ENCODE measurements at places on chromosomes 1 and 21. TPM values are rescaled to one million over a fixed set of nuclear protein-coding genes. Genes with fewer than 3 reads are reported as not detected.

DNA sequence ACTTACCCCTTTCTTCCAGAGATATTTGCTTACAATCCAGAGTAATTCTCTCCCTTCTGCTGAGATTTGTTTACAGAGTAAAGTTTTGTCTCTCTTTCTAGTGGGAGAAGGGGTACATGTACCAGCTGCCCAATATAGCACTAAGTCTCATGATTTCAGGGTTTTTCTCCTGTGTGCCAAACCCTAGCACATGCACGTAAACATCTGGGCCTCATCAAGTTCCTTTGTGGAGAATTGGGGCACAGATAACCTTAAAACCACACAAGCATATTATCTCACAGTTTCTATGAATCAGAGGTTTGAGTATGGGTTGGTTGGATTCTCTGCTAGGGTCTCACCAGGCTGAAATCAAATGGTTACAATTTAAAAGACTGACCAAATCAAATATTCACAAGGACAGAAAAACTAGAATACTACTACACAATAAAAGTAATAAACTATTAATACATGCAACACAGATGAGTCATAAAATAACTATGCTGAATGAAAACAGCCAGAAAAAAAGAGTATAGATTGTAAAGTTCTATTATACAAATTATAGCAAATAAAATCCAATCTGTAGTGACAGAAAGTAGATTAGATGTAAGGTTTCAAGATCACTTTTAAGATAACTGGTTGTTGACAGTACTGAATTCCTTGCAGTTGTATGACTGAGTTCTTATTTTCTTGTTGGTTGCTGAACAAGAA lies 347.4 kb upstream of the PTBP2 start:
- DNase-seq, result no peak

DNA sequence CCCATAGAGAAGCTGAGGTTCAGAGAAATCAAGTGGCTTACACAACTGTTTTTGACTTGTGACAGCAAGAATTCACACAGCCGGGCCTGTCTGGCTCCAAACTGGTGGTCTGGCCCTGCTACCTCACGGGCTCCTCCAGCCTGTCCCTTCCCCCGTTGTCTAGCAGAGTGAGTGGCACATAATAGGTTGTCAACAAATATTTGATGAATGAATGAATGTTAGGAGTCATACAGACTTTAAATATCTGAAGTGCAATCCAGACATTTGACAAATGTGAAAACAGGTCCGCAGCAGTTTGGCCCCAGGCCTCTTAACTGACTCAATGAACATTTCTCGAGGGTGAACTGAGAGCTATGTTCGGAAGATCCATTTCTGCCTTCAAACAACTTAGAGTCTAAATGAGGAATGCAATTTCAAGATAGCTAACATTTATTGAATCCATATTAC lies 1.1 kb upstream of the RHOC start:
- no peak for DNase-seq

GRCh38 chr1:119291611-119292206 lies 76.9 kb upstream of the HAO2 start:
- no peak for DNase-seq

DNA sequence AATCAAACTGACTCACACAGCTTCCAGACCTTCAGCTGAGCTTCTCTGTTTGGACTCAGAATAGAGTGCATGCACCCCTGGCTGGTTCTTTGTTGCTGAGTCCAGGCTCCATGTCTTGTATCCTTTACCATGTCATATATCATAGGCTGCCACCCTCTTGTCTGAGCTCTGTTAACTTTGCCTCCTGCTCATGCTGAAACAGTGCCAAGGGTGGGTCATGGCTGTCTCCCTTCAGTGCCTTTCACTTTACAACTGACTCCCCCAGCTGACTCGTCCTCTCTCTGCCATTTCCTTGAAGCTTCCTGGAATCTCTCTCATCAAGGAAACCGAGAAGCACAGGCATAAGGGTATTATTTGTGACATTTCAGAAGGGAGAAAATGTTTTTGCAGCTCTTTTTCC lies 885.3 kb downstream of the TTLL7 start:
- peak; percentile 9 for DNase-seq

- DNase-seq, result no peak
These were observed 1.8 kb upstream of the FABP3 start for GRCh38 chr1:31374511-31375196.

- no peak for DNase-seq
These were observed 1.3 kb downstream of the CATSPER4 start for GRCh38 chr1:26191739-26192138.

DNA sequence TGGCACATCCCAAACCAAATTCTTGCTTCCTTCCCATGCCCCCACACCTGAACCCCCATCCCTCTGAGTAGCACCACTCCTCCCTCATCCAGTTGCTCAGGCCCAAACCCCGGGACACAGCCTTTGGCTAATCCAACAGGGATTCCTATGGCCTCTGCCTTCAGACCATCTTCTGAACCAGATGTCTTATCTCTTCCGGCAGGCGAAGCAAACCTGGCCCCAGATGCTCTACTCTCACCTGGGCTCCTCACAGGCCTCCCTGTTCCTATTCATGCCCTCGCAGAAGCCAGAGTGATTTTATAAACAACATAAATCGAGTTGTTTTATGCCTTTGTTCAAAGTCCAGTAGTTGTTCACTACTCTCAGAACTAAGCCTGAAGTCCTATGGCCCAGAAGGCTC lies 12.5 kb upstream of the KCNA2 start:
- DNase-seq, result no peak

GRCh38 chr1:173195596-173196088 lies 11.5 kb downstream of the TNFSF4 start:
- no peak for DNase-seq

DRAXIN gene
- total RNA-seq, result 4.5 TPM

RAD54L gene
- 2.9 TPM for total RNA-seq

ST6GALNAC3 gene
- total RNA-seq, result 4.1 TPM

FAM151A gene
- total RNA-seq, result not detected

FCAMR gene
- not detected for total RNA-seq

ERICH3 gene
- total RNA-seq, result not detected

All from kidney epithelial cell (primary cell).